HepG2 (cell line): ENCODE measurements at places on chromosomes 5 and 9. TPM values are rescaled to one million over a fixed set of nuclear protein-coding genes. Genes with fewer than 3 reads are reported as not detected.

Gene RLN2
- not detected in 2 replicates for polyA plus RNA-seq

- DNase-seq, result no peak
Measured at GRCh38 chr9:111440226-111440625, 44.0 kb downstream of the ECPAS start.

Gene KIAA0825
- 0.05 and 0.13 TPM in 2 replicates for polyA plus RNA-seq

DNA sequence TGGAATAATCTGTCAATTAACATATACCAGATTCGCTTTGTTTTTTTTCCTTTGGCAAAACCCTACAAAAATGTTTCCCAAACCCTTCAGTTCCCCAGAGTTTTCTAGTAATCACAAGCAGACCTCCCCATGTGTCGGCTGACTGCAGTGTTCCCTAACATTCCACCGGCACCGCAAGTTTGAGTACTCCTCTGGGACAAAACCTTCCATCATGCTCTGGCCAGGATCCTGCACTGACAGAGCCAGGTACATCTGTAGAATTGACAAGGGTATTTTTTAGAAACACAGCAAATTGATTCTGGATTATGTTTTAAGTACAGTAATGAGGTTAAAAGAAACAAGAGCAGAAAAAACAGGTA, 174.7 kb downstream of the GAS1 start:
- no peak for DNase-seq
